CD14-positive monocyte (primary cell): ENCODE measurements at places on chromosomes 1 and 21. TPM values are rescaled to one million over a fixed set of nuclear protein-coding genes. Genes with fewer than 3 reads are reported as not detected.

GRCh38 chr1:181486098-181486420 lies 2.7 kb downstream of the CACNA1E start:
- no peak overlapping the region for H3K27ac ChIP-seq
- H3K4me3 ChIP-seq = no peak overlapping the region
- no peak for DNase-seq
- peaks cover 77% of the 10 kb centered on the region for H3K27me3 ChIP-seq
- no peaks in the 10 kb centered on the region for H3K36me3 ChIP-seq

DNA sequence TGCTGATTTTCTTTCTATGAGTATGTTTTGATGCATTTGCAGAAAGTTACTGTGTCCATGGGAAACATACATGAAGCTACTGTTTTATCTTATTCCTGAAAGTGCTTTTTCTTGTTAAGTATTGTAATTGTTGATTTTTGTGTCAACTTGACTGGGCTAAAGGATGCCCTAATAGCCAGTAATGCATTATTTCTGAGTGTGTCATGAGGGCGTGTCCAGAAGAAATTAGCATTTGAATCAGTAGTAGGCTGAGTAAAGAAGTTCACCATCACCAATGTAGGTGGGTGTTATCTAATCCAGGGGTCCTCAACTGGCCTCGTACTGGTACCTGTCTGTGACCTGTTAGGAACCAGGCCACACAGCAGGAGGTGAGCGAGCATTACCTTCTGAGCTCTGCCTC lies 760.2 kb downstream of the PLA2G4A start:
- H3K4me1 ChIP-seq = no peaks in the 10 kb centered on the region
- DNase-seq = no peak
- H3K27ac ChIP-seq = no peak overlapping the region
- no peak overlapping the region for H3K4me3 ChIP-seq

DNA sequence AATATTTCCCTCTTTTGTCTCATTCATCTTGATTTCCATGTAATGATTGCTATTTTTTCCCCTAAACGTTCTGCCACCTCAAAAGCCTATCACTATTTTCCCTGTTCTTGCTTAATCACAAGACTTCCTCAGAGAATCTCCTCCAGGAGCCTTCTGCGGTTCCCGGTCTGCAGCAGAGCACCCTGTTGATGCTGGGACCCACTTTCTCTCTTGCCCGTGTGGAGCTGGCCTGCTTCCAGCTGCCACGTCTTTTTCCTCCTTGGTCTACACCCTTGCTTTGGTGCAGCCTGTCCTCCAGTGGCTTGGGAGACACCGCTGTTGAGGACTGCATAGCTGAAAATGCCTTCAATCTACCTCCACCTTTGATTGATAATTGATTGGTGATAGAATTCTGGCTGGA lies 70.0 kb upstream of the COA6 start:
- no peak overlapping the region for H3K27ac ChIP-seq
- peaks cover 19% of the 10 kb centered on the region for H3K4me1 ChIP-seq
- DNase-seq = no peak
- H3K36me3 ChIP-seq = no peaks in the 10 kb centered on the region
- H3K27me3 ChIP-seq = peaks cover 4% of the 10 kb centered on the region

- no peaks in the 10 kb centered on the region for H3K4me1 ChIP-seq
- H3K4me3 ChIP-seq = no peak overlapping the region
- no peak overlapping the region for H3K27ac ChIP-seq
- peaks cover 9% of the 10 kb centered on the region for H3K27me3 ChIP-seq
- no peak for DNase-seq
These were observed 13.4 kb upstream of the SLC6A17 start for GRCh38 chr1:110136911-110137310.

DNA sequence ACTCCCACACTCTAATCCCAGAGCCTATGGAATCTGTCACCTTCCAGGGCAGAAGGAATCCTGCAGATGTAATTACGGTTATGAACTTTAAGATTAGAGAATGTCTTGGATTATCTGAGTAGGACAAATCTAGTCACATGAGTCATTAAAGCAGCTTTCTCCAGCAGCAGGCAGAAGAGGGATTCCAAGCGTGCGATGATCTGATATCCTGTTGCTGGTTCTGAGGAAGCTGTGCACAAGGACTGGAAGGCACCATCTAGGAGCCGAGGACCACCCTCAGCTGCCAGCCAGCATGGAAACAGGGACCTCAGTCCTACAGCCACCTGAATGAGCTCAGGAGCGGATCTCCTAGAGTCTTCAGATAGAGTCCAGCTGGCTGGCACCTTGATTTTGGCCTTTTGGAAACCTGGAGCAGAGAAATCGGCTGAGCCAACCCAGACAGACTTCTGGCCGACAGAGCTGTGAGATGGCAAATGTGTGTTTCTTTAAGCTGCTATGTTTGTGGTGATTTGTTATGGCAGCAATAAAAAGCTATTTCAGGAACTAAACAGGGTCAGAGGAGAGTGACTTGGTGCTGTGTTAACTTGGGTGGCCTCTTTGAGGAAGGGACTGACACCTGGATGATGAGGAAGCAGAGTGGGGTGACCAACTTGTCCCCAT lies 34.5 kb downstream of the LRRN2 start:
- H3K27ac ChIP-seq = no peak overlapping the region
- no peak for DNase-seq

DNA sequence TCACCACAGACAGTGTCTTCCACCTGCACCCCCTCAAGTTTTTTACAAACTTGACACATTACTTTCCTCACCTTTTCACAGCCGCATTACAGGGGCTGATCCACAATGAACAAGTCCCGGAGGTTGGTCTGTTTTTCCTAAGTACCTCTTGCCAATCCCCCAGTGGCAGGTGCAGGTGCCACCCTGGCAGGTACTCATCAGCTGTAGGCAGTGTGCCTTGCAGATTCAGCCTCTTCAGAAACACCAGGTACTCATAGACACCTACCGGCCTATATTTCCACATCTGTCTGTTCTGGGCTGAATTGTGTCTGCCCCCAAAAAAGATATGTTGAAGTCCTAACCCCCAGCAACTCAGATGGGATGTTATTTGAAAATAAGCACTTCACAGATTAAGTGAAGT lies 81.4 kb upstream of the CNIH3 start:
- no peak for DNase-seq
- H3K36me3 ChIP-seq = no peaks in the 10 kb centered on the region
- H3K27ac ChIP-seq = no peak overlapping the region
- H3K4me3 ChIP-seq = no peak overlapping the region
- H3K27me3 ChIP-seq = no peaks in the 10 kb centered on the region

DNA sequence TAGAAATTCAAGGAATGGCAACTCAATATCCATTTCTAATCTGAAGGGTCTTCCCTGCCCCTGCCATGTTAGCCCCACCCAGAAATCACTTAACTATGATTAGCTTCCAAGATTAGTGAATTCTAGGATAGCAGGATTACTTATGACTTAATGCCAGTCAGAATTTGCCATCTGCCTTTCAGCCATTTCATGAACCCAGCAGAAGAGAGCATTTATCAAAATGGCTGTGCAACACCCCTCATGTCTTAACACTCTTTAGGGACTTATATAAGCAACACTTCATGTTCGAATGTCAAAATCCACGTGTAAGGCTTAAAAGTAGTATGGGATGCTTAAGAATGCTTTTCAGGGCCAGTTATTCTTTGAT lies 288.5 kb downstream of the NFIA start:
- no peaks in the 10 kb centered on the region for H3K36me3 ChIP-seq
- H3K27ac ChIP-seq = no peak overlapping the region
- H3K27me3 ChIP-seq = no peaks in the 10 kb centered on the region
- H3K4me3 ChIP-seq = no peak overlapping the region

DNA sequence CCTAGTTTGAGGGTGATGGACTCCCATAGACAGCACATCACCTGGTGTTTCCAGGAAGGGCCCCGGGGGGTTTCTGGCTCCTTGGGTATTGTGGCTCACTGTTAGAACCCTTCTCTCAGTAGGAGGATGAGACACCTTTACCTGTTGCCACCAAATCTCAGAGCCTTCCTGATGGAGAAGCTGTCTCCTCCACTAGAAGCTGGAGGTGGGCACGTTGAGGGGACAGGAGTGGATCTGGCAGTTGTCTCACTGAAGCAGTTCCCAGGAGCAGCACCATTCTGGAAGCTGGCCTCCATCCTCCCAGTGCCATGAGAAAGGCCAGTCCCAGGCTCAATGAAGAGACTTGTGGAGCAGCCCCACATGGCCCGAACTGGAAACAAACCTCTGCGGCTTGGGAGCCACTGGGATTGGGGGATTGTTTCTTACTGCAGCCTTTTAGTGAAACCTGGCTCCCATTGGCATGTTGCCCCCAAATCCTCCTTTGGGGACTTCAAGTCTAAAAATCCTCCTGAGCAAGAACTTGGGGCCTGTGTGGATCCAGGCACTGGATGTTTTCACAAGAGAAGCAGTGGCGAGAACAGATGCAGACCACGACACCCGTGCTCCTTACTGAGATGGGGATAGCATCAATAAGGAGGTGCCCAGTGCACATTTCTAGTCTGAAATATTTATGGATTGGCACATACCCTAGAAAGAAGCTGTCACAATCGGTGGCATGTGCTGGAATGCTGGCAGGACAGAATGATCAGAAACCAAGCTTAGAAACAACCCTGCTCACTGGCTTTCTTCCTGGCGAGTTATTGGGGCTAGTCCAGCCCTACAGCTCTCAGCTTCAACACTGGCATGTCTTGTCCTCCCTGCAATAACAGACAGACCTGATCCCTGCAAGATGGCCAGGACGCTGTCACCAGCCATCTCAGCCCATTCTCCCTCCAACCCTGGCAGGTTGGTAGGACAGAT lies 223.7 kb upstream of the AJAP1 start:
- no peak overlapping the region for H3K27ac ChIP-seq
- no peak overlapping the region for H3K4me3 ChIP-seq
- H3K4me1 ChIP-seq = no peaks in the 10 kb centered on the region

- no peaks in the 10 kb centered on the region for H3K36me3 ChIP-seq
- no peak for DNase-seq
- no peak overlapping the region for H3K4me3 ChIP-seq
- H3K27ac ChIP-seq = no peak overlapping the region
- H3K27me3 ChIP-seq = no peaks in the 10 kb centered on the region
- no peaks in the 10 kb centered on the region for H3K4me1 ChIP-seq
These were observed 28.4 kb upstream of the RUNX1 start for GRCh38 chr21:35077466-35077865.

DNA sequence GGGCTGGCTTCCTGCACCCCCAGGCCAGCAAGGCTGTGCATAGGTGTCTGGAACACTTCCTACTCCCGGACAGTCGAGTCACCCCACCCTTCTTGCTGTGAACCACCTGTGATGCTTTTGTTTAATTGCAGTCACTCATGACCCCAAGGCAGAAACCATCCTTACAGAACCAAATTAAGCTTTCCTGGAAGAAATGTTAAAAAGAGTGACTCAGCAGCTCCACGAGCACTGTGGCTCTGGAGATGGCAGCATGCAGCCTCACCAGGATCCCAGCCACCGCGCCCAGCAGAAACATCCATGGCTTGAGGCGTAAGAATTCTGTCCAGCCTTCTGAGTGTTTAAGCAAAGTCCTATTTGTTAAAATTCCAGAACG lies 28.8 kb downstream of the SNAP47 start:
- DNase-seq = no peak
- no peak overlapping the region for H3K27ac ChIP-seq
- no peaks in the 10 kb centered on the region for H3K4me1 ChIP-seq
- H3K36me3 ChIP-seq = peaks cover 42% of the 10 kb centered on the region
- H3K27me3 ChIP-seq = no peaks in the 10 kb centered on the region

DNA sequence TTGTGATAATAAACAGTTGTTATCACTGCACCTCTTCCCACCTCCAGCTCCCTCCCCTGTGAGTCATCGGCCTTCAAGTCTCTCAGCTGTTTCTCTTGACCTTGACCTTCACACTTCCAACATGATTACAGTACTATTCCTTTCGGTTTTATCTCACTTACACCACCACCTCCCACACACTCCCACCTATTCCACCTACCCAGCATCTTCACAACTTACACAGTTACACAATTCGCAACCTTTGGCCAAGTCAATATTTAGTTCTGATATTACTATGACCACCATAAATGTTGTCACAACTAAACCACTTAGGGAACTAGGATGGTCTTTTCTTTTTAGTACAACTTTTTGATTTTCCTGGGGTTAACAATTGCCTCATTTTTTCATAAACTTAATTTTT lies 60.2 kb downstream of the RIPK4 start:
- no peak overlapping the region for H3K4me3 ChIP-seq
- H3K4me1 ChIP-seq = peaks cover 2% of the 10 kb centered on the region
- peaks cover 20% of the 10 kb centered on the region for H3K27me3 ChIP-seq
- H3K36me3 ChIP-seq = no peaks in the 10 kb centered on the region
- no peak overlapping the region for H3K27ac ChIP-seq
- no peak for DNase-seq

- no peaks in the 10 kb centered on the region for H3K36me3 ChIP-seq
- DNase-seq = no peak
- no peaks in the 10 kb centered on the region for H3K4me1 ChIP-seq
- H3K4me3 ChIP-seq = no peak overlapping the region
- H3K27ac ChIP-seq = no peak overlapping the region
These were observed 39.2 kb downstream of the EIF2B3 start for GRCh38 chr1:44947063-44947773.

The MXRA8 gene
- polyA plus RNA-seq = not detected

The NLRP3 gene
- 233 and 400 TPM in 2 replicates for polyA plus RNA-seq
